ENCODE measurements at places on chromosomes 5 and 9.

GRCh38 chr9:130417602-130418001 lies 27.2 kb upstream of the ASS1 start:
- DNase-seq, result no peak

GRCh38 chr5:152113401-152113800 lies 188.8 kb upstream of the GLRA1 start:
- no peak for DNase-seq

GRCh38 chr9:13430368-13431221 lies 151.1 kb upstream of the MPDZ start:
- DNase-seq, result no peak

DNA sequence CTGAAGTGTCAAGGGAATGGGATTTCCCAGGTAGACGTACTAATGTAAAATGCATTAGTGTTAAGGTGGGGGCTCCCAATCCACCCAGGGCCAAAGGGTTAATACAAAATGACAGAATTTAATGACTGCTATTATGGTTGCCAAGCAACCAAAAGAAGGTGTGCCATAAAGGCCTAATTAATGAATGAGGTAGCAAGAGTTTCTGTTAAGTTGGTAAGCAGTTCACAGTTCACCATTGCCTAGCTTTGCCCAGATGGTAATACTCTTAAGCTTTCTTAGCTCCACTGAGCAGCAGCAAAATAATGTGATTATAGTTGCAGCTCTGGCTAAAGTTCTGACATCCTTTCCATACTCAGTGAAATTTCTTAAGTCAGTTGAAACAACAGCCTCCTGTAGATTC lies 211.7 kb downstream of the DENND1A start:
- DNase-seq, result no peak

GRCh38 chr9:95383185-95383676 lies 65.7 kb upstream of the FANCC start:
- DNase-seq, result peak; percentile 77

DNA sequence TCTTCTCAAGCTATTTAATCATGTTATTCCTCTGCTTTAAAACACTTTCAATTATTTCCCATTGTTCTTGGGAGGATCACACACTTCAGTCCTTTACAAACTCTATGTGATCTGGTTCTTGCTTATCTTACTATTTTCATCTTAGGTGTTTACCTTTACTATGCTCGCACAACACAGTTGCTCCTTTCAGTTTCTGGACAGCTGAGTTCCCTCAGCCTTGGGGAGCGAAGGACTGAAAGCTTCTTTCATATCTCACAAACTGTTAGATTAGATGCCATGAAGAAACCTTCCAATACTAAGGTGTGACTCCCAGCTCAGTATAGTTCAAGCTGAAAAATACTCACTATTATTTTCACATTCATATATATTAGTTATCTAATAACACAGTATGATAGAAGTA lies 117.9 kb downstream of the CDC42SE2 start:
- DNase-seq, result no peak

- DNase-seq, result no peak
Measured at GRCh38 chr9:115396071-115396529, 278.1 kb upstream of the TNC start.

DNA sequence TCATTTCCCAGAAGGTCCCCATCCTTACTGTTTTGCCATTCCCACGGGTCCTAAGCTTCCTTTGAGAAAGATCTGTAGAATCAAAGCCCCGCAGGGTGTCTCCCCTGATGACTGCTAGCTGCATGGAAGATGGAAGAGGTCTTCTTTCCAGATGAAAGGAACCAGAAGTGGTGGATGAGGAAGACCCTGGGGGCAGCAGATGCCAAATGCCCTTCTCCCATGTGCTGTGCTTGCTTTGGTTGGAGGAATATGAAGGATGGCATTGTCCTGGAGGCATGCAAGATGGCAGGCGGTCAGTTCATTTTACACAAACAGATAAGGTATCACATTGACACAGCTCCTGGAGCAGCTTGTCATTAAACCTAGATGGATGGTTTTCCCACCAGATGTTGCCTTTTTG lies 25.8 kb upstream of the CER1 start:
- no peak for DNase-seq

- no peak for DNase-seq
Measured at GRCh38 chr5:75152860-75153259, 83.8 kb downstream of the ANKRD31 start.

DNA sequence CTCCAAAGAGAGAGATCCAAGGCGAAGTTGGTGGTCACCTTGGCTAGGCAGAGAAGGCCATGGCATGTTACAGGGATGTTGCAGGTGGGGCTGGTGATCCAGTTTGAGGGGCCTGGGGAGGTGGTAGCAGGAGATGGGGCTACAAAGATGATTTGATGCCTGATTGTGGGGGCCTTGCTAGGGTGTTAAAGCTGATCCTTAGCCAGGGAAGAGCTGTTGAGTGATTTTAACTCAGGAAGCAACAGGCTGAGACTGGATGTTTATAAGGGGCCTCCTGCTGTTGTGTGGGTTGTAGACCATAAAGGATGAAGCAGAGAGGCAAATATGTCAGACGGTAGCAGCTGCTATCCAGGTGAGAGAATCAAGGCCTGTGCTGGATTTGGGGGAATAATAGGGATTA lies 19.0 kb upstream of the SMAD5 start:
- DNase-seq, result no peak

GRCh38 chr5:169416583-169417196 lies 115.8 kb upstream of the SLIT3 start:
- peak; percentile 98 for DNase-seq

GRCh38 chr9:89929673-89930480 lies 325.1 kb downstream of the GADD45G start:
- no peak for DNase-seq

- peak; percentile 83 for DNase-seq
Measured at GRCh38 chr9:133160742-133161546, 2.8 kb downstream of the GBGT1 start.

GRCh38 chr9:134698587-134699342 lies 57.2 kb downstream of the COL5A1 start:
- peak; percentile 46 for DNase-seq

- no peak for DNase-seq
Measured at GRCh38 chr5:84438456-84438855, 53.8 kb upstream of the EDIL3 start.

DNA sequence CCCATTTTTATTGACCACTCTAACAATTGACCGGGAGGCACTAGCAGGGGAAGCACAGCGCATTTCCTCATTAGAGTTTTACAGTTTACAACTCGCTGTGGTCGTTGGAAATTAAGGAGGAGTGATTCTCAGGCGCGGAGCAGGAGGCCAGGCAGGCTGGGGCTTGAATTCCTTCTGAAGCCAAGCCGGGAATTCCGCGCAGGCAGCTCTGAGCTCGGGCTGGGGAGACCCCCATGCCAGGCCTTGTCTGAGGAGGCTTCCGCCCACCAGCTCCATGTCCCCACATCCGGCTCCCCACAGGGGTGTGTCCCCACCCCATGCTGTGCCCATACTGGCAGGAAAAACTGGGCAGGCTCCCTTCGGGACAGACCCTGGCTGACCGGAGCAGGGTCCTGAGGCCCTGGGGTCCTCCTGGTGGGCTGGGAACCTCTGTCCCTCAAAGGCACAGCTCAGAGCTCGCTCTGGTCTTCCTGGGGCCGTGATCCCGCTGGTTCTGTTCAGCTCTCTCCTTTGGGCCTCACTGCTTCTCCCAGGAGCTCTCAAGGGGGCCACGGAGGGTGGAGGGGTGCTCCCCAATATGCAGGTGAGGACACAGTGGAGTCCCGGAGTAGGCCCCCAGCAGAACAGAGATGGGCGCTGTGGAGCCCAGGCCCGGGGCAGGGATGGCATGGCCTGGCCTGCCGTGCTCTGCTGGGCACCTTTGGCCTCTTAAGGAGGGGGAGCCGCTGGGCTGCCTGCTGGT lies 1.3 kb upstream of the NRARP start:
- DNase-seq, result no peak

GRCh38 chr5:16547200-16547842 lies 69.5 kb downstream of the RETREG1 start:
- DNase-seq, result no peak

DNA sequence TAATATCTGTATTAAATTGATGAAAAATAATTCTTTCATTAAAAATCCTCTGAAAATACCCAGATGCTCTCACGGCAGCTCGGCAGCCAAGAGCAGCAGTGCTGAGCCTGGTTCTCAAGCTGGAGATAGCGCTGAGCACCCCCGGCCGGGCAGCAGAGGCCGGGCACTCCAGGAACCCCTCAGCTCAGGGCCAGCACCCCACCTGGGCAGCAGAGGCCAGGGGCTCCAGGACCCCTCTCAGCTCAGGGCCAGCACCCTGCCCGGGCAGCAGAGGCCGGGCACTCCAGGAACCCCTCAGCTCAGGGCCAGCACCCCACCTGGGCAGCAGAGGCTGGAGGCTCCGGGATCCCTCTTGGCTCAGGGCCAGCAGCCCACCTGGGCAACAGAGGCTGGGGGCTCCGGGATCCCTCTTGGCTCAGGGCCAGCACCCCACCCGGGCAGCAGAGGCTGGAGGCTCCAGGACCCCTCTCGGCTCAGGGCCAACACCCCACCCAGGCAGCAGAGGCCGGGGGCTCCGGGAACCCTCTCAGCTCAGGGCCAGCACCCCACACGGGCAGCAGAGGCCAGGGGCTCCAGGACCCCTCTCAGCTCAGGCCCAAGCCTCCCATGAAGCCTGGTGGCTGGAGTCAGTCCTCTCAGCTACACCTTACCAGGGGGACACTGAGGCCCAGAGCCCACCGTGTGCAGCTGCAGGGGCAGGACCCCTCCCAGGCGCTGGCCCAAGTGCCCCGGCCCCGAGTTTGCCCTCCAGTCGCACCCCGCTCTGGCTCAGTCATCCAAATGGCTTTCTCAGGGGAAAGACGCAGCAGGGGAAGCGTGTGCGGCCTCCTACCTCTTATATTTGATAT lies 21.7 kb downstream of the CLPTM1L start:
- no peak for DNase-seq

DNA sequence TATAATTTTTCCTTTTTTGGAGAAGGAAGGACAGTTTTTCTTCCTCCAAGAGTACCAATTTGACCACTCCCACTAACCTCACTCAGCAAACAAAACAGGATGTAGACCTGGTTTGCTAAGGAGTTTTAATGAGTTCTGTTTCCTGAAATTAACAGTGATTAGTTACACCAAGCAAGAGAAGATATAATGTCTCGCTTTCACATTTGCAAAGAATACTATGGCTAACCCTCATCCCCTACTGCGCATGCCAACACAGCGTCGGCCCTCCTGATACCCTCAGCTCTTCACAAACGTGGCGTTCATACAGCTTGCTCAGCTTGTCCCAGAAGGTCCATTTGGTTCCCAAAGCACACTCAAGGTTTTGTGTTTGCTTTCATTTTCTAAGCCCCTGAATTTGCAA lies 41.9 kb upstream of the IPPK start:
- DNase-seq, result no peak

DNA sequence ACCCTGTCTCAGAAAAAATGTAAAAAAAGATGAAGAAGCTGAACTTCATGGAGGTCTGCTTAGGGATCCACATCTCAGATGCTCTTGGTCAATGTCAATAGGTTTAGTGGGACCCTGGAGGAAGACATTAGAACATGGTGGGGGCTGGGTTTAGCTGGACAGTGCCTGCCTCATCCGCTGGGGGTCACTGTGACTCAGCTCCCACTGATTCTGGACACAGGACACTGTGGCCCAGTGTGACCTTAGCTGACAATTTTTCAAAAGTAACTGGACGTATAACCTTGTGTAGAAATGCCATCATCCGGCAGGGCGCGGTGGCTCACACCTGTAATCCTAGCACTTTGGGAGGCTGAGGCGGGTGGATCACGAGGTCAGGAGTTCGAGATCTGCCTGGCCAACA lies 7.3 kb upstream of the HNRNPAB start:
- DNase-seq, result no peak

DNA sequence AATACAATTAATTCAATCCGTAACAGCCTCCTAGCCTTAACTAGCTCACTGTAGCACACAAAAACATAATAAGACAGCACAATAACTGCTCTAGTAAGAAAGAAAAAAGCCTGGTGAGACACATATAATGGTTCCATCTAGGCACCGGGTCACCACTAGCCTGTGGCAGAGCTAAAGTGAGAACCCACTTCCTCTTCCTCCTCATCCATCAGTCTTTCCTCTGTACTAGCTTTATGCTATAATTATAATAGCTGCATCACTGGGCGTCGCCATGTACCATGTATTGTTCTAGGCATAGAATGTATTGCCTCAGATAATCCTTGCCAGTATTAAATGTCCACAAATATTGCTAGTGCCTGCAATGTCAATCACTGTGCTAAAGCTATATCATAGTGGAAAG lies 23.1 kb downstream of the ADRB2 start:
- no peak for DNase-seq

DNA sequence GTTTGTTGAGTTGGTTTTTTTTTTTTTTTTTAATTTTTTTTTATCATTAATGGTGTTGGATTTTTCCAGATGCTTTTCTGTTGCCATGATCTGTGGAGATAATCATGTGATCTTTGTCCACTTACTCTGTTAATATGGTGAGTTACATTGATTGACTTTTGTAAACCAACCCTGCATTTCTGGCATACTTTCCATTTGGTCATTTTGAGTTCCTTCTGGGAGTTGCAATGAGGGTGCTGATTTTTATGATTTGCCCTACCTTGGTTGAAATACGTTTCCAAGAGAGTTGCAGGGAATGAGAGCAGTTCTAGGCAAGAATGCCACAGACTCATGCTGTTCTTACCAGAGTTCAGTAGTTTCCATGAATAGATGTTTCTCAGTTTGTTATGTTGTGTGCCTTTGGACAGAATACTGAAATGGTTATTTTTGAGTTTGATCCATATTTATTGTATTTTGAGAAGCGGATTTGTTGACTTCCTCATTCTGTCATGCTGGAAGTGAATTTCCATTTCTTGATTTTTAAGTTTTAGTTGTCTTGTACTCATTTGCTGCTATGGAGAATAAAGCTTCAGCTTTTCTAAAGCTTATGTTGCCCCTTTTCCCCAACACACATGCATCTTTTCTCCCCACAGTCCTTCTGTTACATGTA lies 69.0 kb downstream of the SCAMP1 start:
- DNase-seq, result no peak

GRCh38 chr9:92188969-92189781 lies 74.0 kb upstream of the SPTLC1 start:
- no peak for DNase-seq

- no peak for DNase-seq
Measured at GRCh38 chr9:122058709-122059108, 34.4 kb downstream of the TTLL11 start.

DNA sequence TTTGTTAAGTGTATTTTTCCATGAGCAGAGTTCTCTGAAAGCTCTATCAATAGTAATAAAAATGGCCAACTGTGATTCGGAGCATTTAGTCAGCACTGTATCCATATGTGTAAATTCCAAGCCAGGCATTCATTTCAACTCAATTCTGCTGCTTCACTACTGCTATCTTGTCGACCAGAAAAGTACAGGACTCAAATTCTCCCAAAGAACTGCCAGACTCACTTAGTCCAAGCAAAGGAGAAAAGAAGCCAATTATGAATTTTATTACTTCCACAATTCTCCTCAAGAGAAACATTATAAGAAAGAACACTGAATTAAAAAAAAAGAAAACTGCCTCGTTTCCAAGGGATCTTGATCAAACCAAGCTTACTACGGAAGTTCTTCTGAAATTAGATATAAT lies 906.3 kb upstream of the DMAC1 start:
- DNase-seq, result no peak

- peak; percentile 28 for DNase-seq
Measured at GRCh38 chr5:65395526-65396155, 86.1 kb downstream of the ADAMTS6 start.

- DNase-seq, result no peak
Measured at GRCh38 chr5:75016896-75017295, 35.5 kb downstream of the GCNT4 start.

- DNase-seq, result no peak
Measured at GRCh38 chr5:103114440-103114839, 5.5 kb downstream of the GIN1 start.

GRCh38 chr9:126548312-126548711 lies 65.4 kb upstream of the LMX1B start:
- DNase-seq, result no peak
